Stimulated activated CD4-positive, alpha-beta T cell treated with anti-CD3 and anti-CD28 coated beads, TNF-alpha, amount 100 ng/mL, for 4 hours (primary cell): ENCODE measurements at places on chromosomes 7 and 10.

DNA sequence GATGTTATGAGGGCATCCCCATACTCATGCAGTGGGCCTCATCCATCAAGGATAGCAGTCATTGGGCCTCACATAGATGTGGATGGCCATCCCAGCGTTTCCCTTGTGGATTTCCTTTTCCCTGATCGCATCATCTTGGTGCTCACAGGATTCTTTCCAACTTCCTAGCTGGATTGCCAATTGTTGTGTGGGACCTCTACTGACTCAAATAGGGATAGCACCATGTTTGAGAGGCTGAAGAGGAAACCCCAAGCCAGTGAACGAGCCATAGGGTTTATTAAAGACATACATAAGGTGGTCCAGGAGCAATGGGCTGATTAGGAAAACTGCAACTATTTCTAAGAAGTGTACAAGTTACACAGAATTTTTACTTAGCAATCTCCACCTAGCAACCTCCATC is 21.8 kb downstream of the ASZ1 start:
- DNase-seq, result no peak

GRCh38 chr10:283916-284356 is 148.7 kb downstream of the ZMYND11 start:
- no peak for DNase-seq

DNA sequence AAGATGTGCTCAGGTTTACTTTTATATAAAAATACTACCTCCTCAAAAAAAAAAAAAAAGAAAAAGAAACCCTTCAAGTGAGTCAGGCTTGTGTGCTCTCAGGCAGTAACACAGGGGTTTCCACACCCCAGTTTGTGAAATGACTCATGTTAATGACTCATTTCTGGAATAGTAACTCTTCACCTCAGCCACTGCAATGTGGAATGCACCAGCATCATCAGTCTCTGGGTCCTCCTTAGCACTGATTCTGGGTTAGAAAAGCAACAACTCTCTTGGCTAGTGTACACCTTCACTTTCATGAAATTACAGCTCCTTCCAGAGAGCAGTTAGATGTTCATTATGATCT is 110.6 kb downstream of the EMX2 start:
- DNase-seq, result no peak

DNA sequence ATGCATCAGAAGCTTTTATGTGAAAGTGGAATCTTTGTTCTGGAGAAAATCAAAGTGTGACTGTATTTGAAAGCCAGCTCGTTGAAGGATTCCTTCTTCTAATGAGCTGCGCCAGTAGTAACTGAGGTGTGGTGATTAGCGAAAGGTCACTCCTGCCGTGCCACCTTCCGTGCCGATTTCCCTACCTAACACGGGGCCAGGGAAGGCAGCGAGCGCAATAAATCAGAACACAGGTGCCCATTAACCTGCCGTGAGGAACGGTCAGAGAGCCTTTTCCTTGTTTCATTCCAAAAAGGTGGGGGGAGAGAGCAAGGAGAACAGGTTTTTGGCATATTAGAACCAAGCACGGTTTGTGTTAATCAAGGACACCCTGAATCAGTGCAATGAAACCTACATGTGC is 258.0 kb downstream of the CELF2 start:
- no peak for DNase-seq

GRCh38 chr10:122085423-122085911 is 96.5 kb downstream of the TACC2 start:
- no peak for DNase-seq

DNA sequence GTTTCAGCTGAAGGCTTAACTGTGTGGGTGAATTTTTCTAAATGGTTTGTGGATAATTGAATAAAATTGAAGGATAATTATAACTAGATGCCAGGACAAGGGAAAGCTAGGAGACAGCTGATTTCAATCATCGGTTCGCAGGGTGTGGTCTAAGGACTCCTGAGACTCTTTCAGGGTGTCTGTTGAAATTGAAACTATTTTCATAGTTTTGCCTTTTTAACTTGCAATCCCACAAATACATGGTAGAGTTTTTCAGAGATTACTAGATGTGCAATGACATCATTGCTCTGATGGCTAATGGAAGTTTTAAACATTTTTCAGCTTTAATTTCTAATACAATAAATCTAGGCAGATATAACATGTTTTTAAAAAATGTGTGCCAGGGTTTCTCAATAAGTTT is 18.5 kb downstream of the TRUB1 start:
- DNase-seq, result no peak

DNA sequence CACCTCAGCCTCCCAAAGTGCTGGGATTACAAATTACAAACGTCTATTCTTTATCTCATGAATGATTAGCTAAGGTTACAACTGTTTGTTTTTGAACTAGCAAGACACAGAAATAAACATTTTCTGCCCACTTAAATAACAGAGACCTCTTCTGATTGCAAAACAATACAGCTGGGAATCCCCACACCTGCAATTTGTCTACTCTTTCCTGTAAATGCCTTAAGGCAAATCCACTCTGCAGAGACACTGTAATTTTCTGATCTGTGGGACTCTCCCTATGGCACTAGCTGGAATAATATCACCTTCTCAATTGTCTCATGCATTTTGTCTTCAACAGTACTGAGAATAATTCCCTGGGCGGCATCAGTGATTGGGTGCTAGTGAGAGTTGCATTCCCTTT is 149.3 kb upstream of the FAM3C start:
- no peak for DNase-seq

- no peak for DNase-seq
These were observed 25.5 kb downstream of the PHF14 start for GRCh38 chr7:10998996-10999757.

DNA sequence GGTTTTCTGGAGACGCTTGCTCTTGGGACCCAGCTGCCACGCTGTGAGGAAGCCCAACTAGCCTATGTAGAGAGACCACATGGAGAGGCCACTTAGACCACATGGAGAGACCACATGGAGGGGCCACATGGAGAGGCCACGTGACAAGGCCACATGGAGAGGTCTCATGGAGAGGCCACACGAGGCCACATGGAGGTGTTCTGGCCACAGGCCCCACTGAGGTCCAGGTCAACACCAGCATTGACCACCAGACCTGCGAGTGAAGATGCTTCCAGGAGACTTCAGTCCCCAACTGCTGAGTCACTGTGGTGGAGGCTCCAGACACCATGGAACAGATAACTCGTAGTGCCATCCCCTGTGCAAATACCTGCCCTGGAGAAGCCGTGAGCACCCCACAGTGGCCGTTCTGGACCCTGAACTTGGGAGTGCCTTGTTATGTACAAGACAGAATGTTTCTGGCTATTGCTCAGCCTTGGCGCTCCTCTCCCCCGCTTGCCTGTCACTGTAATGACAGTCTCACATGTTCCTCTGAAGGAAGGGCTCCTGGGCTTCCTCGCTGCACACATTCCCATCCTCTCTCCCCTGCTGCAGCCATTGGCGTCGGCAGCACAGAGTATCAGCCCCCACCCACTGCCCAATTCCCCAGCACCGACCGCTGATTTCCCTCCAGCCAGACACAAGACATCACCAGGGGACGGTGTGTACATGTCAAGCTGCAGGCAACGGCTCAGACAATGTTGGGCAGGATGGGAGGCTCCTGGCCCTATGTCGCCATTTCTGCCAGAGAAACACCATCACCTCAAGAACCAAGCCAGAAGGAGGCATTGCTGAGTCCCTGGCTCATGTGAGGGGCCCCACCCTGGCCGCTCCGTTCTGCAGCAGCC is 49.0 kb upstream of the TNRC18 start:
- DNase-seq, result no peak

DNA sequence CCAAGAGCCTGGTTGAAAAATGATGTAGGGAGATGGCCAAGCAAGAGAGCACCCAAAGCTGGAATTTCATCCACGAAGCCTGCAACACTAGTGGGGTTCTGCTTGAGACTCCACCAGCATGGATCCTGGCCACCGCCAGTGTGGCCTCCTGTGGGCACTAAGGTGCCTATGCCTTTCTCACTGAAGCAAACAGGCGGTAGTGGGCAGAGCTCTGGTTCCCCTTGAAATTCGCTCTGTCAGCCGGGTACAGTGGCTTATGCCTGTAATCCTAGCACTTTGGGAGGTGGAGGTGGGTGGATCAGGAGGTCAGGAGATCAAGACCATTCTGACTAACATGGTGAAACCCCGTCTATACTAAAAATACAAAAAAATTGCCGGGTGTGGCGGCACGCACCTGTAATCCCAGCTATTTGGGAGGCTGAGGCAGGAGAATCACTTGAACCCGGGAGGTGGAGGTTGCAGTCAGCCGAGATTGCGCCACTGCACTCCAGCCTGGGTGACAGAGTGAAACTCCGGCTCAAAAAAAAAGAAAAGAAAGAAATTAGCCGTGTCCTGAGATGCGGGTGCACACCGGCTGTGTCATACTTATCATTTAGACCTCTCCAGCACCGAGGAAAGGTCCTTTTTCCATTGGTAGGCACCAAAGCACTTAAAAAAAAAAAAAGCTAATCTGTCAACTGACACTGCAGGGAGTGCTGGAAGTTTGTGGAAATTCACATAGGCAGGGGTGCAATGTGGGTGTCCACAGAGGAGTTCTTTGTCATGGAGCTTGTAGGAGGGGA is 28.3 kb downstream of the CCM2 start:
- DNase-seq, result no peak

- no peak for DNase-seq
These were observed 4.8 kb upstream of the DMTF1 start for GRCh38 chr7:87147500-87147899.

DNA sequence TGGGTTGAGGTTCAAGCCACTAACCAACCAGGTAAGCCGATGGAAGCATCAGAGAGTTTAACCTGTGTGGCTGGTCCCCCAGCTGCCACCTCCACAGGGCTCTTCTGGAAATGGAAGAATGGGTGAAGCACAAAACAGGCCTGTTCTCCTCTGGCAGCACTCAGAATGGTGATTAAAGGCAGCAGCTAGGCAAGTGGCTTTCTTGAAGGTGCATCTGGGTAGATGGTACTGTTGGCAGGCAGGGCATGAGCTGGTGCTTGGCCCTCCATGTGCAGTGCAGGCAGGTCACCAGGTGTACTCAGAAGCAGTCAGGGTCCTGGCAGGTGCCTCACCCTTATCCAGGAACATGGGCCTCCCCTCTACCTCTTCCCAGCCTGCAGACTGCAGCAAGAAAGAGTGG is 11.5 kb downstream of the AKR1E2 start:
- no peak for DNase-seq

DNA sequence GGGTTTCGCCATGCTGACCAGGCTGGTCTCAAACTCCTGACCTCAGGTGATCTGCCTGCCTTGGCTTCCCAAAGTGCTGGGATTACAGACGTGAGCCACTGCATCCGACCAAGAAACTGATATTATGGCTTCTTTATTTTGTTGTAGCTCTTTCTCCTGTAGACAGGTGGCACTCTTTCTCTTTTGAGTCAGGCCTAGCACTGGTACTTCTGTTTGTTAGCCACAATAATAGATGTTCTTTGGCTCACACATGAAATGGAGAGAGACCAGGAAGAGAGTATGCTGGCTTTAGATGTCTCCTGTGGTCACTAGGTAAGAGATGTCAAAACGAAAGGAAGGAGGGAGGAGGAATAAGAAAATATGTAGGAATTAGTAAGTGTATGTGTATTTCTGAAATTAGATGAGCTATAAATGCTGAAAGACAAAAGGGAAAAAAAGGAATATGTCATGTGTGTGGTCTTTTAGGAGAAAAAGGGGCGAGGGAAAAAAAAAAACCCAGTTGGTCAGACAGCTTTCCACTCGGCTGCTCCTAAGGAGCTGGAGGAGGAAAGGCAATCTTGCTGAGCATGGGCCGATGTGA is 78.7 kb downstream of the CLEC2L start:
- no peak for DNase-seq

GRCh38 chr7:96241855-96242254 is 80.0 kb downstream of the SLC25A13 start:
- no peak for DNase-seq

DNA sequence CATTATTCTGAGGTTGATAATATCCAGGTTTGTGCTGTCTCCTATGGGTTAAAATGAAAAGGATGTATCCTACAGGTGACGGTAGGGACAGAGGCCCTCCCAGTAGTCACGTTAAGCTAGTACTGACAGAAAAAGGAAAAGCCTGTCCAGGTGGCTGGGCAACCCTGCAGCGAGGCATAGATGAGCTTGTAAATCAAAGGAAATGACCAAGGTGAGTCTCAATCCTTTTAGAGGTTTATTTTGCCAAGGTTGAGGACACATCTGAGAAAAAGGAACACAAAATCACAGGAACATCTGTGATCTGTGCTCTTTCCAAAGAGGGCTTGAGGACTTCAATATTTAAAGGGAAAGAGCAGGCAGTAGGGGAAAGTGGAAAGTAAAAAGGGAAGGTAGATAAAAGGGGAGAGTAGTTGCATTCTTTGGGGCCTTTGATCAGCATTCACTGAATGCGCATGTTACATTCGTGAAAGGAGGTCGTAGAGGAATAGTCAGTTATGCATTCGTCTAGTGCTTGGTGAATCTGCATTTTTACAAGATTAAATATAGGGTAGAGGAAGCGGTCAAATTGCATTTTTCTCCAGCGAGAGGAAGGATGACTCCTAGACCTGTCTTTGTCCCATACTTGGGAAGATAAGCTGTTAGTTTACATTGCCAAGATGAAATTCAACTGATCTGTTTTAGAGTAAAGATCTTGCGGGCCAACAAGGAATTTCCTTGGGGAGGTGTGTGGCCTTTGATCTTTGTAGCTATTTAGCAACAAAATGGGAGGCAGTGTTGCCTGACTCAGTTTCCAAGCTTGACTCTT is 884 bp upstream of the GSTO1 start:
- no peak for DNase-seq

DNA sequence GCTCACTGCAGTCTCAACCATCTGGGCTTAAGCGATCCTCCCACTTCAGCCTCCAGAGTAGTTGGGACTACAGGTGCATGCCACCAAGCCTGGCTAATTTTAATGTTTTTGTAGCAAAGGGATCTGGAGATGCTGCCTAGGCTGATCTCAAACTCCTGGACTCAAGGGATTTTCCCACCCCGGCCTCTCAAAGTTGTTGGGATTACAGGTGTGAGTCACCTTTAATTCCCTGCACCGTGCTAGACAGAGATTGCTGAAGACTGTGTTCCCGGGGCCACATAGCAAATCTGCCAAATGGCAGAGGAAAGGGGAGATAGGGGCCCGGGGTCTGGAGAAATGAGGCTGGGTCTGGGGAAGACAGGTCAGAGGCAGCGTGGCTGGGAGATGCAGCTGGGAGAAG is 20.6 kb upstream of the PSMG3 start:
- no peak for DNase-seq

GRCh38 chr7:1160670-1161021 is 650 bp upstream of the ZFAND2A start:
- no peak for DNase-seq

DNA sequence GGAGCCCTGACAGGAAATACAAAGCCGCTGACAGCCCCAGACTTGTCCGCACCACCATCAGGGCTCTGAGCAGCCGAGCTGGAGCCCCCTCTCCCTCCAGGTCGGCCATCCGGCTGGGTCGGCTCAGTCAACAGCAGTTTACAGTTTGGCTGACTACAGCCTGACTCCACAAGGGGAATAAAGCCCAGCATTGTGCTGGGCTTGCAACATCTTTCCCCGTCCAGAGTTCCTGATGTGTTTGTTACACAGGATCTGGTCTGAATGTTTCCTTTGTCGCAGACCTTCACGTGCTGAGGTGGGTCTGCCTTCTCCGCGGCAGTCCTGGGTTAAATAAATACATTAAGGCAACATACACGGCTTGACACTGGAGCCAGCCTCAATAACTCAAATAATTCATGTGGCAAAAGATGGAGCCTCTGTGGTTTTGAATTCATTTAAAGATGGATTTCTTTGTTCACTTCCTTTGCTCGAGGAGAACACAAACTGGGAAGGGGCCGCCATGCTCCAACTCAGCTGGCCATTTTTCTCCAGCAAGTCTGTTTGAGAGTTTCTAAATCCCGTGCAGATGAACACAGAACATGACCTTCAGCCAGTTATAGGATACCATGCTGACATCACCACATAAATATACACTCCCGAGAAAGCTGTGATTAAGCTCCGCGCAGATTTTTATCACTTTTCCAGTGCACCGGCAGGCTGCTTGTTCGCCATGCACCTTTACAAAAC is 192.1 kb downstream of the WDR11 start:
- no peak for DNase-seq
